ENCODE measurements at places on chromosomes 13 and 19.

DNA sequence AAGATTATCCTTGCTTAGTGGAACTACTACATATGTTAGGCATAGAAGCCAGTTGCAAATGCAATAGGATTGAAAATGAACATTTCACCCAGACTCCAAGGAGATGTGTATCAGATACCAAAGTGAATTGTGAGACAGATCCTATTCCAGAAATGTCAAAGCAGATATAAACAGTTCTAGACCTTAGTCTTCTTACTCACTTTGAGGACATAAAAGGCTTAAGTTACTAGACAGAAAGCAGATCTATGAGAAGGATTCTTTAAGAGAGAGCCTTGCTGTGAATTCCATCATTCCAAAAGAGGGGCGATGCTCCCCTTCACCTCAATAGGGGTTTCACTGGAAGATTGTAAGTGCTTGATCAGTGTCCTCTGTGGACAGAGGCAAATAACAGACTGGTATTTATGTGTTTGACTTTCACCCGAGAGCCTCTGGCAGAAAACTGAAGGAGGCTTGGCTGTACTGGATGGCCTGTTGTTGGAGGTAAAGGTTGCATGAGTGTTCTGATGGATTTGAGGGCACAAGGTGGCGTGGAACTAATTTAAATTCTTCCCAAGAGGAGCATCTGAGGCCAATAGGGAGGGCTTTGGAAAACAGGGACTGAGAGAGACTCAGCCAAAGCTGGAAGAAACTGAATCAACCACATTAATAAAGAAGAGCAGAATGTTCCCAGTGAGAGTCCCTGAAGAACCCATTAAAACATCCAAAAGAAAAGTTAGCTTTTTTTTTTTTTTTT lies 194.8 kb downstream of the DCLK1 start:
- no peak for DNase-seq

GRCh38 chr13:47680748-47681147 lies 320.3 kb downstream of the SUCLA2 start:
- DNase-seq = no peak

DNA sequence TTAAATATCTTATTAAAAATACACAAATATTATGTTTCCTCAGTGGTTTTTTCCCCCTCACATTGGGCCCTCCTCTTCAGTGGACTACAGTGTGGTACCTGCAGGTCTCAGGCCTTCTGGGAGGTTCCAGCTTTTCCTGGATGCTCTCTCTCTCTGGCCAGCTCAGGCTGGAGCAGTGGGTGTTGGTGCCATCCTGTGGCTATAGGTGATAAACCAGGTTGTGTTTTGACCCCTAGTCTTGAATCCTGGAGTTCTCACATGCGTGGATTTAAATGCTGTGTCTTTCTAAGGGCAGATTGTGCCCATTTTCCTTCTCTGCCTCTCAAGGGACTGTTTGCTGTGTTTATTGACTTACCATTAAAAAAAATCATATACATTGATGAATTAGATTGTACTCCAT lies 41.2 kb upstream of the ZNF527 start:
- no peak for DNase-seq

GRCh38 chr13:73168953-73169401 lies 110.2 kb downstream of the KLF5 start:
- DNase-seq = no peak

DNA sequence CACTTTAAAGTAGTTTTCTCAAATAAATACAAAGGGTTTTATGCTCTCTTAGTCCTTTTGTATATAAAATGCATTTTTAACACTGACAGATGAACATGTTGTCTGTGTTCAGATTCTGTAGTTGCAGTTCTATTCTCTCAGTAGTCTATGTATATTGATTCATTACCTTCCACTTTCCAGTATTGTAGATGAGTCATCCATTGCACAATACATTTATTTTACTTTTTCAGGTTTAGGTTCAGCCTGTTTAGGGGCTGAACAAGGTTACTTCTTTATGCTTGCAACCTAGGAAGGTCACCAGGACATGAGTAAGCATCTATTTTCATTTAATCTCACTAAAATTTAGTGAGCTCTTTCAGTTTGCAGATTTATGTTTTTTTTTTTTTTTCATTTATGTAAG lies 173.6 kb downstream of the NALCN start:
- DNase-seq = no peak

GRCh38 chr19:33472691-33473652 lies 48.6 kb downstream of the PEPD start:
- peak; percentile 37 for DNase-seq

DNA sequence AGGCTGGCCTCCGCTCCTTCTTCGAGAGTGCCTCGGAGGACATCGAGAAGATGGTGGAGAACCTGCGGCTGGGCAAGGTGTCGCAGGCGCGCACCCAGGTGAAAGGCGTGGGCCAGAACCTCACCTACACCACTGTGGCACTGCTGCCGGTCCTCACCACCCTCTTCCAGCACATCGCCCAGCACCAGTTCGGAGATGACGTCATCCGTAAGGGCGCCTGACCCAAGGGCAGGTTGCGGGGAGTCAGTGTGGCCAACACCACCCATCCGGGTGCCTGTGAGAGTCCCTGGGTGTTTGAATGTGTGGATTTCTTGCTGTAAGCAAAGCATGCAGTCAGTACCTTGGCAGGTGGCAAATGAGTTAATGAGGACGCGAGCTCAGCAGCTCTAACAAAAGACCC lies 78.8 kb downstream of the RYR1 start:
- no peak for DNase-seq

DNA sequence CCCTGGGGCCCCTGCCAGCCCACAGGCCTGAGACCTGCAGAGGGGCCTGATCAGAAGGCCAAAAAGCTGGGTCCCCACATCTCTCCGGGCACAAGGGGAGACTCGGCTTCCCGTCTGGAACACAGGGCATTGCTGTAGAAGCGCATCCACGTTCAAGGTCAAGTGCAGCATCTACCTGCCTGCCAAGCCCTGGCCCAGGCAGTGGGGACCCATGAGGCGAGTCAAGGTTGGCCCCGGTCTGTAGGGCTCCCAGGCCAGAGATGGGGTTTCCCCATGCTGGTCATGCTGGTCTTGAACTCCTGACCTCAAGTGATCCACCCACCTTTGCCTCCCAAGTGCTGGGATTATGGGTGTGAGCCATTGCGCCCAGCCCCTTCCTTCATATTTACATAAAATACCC lies 13.5 kb upstream of the COMP start:
- DNase-seq = no peak

DNA sequence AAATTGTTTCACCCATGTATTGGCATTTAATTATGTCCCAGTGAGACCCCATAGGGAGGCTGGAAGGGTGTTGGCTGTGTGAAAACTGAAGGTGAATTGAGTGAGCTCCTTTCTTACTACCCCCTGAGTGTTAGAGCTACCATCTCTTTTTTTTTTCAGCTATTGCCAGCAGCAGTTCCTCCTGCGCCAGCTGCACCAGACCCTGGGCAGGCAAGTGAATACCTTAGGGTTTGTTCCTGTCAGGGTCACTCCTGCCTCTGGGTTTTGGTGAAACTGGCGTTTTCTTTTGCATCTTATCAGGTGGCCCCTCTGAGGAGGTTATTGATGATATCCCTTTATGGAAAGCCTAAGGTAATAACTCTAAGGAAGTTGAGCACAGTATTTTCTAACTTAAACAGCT lies 25.5 kb downstream of the CEACAM8 start:
- no peak for DNase-seq

DNA sequence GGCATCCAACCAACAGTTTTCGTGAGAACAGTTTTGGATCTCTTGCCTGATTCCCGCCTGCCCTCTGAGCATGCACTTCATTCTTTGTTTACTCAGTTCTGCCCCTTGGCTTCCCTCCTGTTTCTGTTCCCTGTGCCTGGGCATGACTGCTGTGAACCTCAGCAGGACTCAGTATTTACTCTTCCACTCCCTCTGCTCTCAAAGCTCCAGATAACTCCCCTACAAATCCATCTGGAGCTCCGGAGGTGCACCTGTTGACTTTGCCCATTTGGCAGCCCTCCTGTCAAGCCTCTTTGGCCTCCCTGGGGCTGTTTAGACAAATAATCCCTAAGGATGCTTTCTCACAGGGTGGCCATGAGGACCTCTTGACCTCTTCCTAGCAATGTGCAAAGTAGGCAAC lies 34.2 kb upstream of the ARGLU1 start:
- peak; percentile 56 for DNase-seq

GRCh38 chr19:41577144-41577830 lies 1.3 kb downstream of the CEACAM21 start:
- DNase-seq = no peak

DNA sequence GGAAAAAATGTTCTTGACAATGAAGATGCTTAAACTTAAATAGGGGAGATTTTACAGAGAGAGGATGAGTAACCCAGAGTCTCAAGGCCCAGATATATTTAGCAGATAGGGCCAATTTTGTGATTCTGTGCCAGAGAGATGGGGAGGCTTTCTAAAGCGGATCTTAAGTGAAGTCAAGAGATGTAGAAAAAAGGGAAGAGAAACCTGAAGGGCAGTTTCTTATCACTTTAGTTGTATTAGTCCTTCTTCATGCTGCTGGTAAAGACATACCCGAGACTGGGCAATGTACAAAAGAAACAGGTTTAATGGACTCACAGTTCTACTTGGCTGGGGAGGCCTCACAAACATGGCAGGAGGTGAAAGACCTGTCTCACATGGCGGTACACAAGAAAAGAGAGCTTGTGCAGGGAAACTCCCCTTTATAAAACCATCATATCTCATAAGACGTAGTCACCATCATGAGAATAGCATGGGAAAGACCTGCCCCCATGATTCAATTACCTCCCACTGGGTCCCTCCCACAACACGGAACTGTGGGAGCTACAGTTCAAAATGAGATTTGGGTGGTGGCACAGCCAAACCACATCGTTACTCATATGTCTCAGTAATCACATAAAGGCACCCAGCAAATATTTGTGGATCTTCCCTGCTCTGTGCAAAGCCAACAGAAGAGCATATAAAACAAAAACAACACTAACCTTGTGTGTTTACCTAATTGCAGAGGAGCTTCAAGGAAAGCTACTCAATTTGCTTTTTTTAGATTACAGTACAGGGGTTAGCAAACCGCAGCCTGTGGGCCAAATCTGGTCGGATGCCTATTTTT lies 102.6 kb upstream of the MYCBP2 start:
- DNase-seq = no peak

- no peak for DNase-seq
Measured at GRCh38 chr13:95207769-95208366, 93.4 kb downstream of the ABCC4 start.

DNA sequence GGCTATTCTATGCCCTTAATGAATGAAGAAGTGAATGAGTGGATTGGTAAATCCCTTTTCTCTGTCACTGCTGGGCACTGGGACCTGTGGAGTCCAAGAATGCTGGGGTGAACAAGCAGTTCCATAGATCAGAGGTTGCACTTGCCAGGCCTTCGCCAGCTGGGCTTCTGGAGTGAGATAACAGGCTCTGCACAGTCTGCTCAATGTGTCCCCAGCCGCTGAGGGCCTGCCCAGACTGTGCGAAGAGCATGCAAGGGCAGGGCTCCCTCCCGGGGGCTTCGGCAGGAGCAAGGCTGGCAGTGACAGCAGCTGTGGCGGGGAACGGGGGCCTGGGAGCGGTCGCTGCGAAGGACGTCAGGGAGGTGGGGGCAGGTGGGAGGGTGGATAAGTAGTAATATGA lies 51.3 kb downstream of the ZNF536 start:
- DNase-seq = no peak

GRCh38 chr13:48579165-48579918 lies 46.5 kb upstream of the RCBTB2 start:
- no peak for DNase-seq

DNA sequence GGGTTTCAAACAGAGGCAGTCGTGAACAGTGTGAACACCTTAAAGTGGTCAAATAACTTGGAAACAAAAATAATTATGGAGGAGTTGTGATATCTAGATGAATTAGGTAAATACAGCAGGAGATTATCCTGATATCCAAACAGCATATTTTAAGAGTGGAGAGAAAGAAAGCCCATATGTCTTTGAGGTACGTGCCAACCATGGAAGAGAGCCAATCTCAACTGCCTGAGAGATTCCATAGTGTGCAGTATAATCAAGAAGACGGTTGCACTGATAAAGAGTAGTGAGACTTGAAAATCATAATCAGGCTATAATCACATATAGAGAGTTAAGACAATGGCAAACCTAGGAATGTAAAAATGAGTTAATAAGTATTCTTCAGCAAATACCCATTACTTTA lies 472.8 kb upstream of the SLITRK5 start:
- DNase-seq = no peak

GRCh38 chr13:50955798-50956197 lies 46.2 kb downstream of the RNASEH2B start:
- DNase-seq = no peak

DNA sequence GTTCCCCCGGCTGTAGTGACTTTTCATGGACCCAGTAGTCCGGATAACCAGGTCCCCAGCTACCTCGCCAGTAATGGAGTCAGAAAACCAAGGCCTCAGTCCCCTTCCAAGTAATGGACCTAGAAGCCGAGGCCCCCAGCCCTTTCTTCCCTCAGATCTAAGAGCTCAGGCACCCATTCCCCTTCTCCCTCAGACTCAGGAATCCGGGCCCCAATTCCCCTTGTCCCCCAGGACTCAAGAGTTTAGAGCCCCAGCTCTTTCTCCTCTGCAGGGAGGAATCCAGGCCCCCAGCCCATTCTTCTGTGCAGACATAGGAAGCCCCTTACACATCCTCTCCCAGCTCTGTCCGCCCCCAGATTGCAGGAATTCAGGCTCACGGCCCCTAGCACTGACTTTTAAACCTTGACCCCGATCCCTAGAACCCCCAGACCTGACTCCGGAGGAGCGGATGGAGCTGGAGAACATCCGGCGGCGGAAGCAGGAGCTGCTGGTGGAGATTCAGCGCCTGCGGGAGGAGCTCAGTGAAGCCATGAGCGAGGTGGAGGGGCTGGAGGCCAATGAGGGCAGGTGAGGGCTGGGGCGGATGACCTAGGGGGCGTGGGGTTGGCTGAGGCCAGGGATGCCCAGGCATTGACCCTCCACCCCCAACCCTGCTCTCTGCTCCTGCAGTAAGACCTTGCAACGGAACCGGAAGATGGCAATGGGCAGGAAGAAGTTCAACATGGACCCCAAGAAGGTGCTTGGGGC lies 938 bp downstream of the CYTH2 start:
- no peak for DNase-seq

DNA sequence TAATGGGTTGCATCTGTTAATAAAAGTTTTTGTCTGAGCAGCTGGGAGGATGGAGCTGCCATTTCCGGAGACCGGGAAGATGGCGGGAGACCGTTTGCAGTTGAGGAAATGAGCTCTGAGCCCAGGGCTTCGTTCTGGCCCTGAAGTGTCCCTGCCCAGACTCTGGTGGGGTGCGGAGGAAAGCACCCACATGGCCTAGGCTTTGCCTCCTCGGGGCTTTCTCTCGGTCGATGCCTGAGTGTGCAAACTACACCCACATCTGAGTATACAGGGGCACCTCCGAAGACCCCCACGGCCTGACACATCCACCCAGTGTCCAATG lies 15.6 kb upstream of the NANOS3 start:
- DNase-seq = no peak

DNA sequence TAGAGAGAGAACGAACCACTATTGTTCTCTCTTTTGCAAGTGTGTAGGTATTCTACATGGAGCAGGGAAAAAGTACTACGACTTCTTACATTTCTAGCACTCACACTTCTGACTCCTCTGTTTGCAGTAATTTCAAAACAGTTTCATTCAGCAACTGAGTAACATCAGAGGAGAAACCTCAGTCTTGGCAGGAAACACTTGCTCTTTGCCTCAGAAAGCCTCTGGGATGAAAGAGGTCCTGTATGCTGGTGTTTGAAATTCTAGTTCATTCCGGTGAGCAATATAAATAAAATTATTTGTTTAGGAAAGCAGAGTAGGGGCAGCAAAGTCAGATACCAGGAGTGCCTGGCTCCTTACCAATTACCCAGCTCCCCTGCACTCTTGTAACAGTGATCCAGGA lies 595.5 kb downstream of the TBC1D4 start:
- no peak for DNase-seq

GRCh38 chr13:114148521-114148855 lies 16.1 kb upstream of the RASA3 start:
- peak; percentile 45 for DNase-seq
